ENCODE measurements at places on chromosomes 7 and 10. TPM values are rescaled to one million over a fixed set of nuclear protein-coding genes. Genes with fewer than 3 reads are reported as not detected.

Gene AKR1C8
- total RNA-seq, result not detected

DNA sequence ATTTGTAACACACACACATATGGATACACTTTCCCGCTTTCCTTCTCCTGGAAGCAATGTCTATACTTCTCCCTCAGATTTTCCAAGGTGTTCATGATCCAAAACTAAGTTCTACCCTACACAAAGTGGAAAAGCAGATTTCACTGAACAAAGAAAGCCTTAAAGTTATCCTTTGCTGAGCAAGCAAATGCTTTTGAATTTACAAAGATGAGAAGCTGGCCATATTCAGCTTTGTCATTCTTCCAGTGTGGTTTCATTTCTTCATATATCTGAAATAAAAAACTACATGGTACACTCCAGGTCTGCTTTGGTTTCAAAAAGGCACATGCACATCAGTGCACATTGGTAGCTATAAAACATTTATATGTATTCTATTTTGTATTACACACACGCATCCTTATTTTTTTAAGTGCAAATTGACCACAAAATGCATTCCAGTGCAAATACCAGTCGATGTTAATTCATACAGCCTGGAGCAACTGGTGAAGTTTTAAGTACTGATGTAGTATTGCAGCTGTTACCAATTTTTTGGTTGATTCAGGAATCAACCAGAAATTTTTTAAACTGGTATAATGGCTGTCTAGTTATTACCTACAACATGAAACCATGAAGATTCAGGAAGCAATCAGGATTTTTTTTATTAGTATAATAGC lies 65.5 kb upstream of the SRPK2 start:
- no peak for DNase-seq

GRCh38 chr10:28939281-28940157 lies 262.2 kb downstream of the BAMBI start:
- DNase-seq, result peak; percentile 49

DNA sequence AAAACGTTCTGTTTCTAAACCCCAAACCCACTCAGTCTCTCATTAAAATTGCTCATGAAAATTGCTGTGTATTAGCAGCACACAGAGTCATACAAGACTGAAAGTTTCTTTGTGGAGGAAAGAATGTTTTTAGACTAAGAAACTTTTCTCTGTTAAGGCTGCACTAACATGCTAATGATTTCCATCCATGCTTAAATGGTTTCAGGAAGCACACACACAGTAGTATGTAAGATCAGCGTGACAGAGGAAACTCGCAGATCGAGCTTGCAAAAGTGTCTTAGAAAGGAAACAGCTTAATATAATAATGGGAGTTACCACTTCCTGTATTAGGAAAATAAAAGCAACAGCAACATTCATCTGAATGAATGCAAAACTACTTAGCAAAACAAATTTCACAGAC lies 112.7 kb downstream of the ICA1 start:
- DNase-seq, result no peak

DNA sequence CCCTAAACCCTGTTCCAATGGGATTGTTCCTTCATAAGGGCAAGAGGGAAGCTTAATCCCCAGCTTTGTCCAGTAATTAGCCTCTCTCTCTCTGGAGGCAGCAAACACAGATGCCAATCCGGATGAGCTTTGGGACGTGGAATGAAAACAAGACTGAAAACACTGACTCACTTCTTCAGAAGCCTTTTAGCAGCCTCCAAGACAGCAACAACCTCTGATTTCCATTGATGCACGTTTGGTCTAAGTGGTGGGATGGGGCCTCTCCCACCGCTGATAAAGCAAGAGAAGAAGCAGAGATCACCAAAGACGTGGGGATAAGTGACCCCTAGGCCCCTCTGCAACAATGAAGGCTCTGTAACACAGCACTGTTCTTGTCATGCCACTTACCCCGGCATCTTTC lies 5.8 kb upstream of the GFRA1 start:
- DNase-seq, result no peak

GRCh38 chr7:46283852-46284251 lies 362.8 kb upstream of the IGFBP3 start:
- no peak for DNase-seq

Gene LRRC61
- total RNA-seq, result 19.3 TPM

Gene PTPRZ1
- not detected for total RNA-seq

DNA sequence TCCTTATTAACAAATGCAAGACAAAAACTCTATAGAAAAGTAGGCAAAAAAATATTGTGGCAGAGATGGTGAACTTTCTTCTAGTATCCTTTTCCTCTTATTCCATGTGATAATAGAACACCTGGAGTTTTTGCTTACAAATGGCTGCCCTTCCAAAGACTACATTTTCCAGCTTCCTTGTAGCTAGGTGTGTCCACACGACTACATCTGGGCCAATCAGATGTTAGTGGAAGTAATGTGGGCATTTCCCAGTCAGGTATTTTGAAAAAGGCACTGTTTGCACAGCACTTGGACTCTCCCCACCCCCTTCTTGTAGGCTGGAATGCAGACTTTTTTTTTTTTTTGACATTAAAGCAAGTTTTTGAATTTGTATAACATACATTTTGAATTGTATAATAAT lies 105.5 kb upstream of the TBX20 start:
- no peak for DNase-seq

- DNase-seq, result no peak
Observed at GRCh38 chr10:34286136-34286739, 528.9 kb downstream of the PARD3 start.

DNA sequence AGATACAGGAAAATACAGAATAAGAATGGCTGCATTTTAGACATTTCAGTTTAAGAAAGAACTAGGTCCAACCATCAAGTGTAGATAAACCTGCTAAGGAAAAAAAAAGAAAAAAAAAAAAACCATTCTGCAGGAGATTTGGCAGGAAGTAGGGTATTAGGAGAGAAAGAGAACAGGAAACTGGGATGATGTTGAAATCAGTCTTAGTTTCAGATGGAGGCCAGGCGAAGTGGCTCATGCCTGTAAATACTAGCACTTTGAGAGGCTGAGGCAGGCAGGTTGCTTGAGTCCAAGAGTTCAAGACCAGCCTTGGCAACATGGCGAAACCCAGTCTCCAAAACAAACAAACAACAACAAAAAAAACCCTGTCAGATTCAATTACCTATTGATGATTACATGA lies 120.2 kb downstream of the RAB11FIP2 start:
- no peak for DNase-seq

DNA sequence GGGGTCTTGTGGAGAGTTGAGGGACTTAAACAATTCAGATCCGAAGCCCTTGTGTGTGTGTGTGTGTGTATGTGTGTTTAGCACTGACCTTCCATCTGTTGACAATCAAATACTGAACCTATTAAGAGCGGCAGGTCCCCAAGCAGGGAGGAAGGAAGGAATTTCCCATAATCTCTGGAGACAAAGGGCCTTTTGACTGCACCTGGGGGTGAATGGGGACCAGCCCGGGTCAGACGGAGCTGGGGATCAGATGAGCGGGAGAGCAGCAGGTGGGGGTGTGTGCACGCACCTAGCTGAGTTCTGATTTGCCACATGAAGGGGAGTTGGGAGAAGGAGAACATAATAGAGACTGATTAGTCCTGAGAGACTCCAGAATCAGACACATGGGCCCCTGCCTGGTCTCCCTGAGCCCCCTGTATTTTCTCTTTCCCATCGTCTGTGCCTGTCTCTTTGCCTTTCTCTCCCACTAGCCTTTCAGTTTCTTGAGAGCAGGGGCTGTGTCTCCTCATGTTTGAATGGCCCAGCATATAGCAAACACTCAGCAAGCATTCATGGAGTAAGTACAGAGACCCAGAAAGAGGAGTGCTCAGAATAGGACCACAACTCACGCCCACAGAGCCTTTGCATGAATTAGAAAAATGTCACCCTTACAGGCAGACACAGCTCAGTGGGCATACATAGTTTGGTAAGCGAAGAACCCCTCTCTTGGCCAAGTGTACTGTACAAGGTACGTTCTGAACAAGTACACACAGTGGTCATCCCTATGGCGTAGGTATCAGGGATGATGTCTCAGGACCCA lies 288.3 kb upstream of the HABP2 start:
- DNase-seq, result no peak

DNA sequence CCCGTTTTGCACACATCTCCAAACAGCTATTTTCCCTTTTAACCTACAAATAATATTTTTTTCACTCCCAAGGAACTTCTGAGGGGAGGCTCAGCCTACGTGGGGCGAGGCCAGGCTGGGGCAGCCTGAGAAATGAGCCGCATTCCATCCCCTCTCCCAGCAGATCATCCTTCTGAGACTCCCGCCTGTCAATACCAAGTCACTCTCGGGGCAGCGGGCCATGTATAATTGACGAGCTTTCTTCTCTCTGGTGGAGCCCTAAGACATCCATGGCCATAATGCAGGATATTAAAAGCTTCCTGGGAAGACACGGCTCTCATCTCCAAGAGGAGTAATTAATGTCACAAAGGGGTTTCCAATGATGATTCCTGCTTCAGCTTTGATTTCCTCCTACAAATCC lies 37.8 kb upstream of the CHST15 start:
- no peak for DNase-seq

All from Peyer's patch (tissue), 4 donors.